GDM1 (cell line): ENCODE measurements at places on chromosomes 5 and 9.

- no peak for DNase-seq
These were observed 210.2 kb downstream of the TSSK1B start for GRCh38 chr5:113224605-113225065.

DNA sequence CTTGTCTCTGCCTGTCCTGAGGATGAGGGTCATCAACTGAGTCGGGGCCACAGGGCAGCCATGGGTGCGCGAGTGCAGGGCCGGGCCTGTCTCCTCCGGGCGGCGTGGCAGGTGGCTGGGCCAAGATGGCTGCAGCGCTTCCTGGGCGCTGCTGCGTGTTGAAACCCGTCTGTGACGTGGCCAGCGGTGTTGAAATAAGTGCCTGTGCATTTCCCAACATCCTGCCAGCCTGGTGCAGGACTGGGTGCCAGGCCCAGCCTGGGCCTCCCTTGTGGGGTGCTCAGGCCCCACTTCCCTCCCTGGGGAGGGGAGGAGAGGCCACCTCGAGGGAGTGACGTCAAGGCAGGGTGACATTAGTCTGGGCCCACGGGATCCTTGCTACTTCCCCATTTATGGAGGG is 45.5 kb downstream of the RXRA start:
- no peak for DNase-seq

- DNase-seq, result peak; percentile 14
These were observed 154.6 kb upstream of the GHR start for GRCh38 chr5:42268630-42269029.

- DNase-seq, result no peak
These were observed 66.5 kb downstream of the F2RL2 start for GRCh38 chr5:76556511-76557221.

DNA sequence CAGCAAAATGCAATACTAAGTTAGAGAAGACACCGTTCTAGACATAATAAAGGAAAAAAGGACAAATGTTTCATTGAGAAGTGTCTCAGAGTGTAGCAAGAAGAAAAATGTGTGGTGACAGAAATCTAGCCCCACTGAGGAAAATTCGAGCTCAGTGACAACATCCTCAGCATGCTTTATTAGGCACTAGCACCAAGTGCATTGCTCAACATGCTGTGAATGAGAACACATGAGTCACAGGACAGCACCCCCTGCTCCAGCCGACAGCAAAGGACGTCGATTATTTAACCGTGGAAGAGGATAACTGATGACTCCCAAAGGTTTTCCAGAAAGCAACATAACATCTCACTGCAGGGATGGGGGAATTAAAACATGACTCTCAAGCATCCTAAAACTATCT is 182.7 kb downstream of the GNAQ start:
- DNase-seq, result no peak
